ENCODE measurements at places on chromosomes 7 and 10. TPM values are rescaled to one million over a fixed set of nuclear protein-coding genes. Genes with fewer than 3 reads are reported as not detected.

LGI1 gene
- not detected for total RNA-seq

TRIL gene
- total RNA-seq: 4.2 TPM

BICC1 gene
- 0.48 TPM for total RNA-seq

TASOR2 gene
- 76.4 TPM for total RNA-seq

GJC3 gene
- total RNA-seq: 0.19 TPM

GATA3 gene
- total RNA-seq: 0.29 TPM

CYP26C1 gene
- total RNA-seq: 2.5 TPM

AP5Z1 gene
- total RNA-seq: 58.1 TPM

MBL2 gene
- not detected for total RNA-seq

GNGT1 gene
- not detected for total RNA-seq

ELN gene
- total RNA-seq: 22.5 TPM

NEUROG3 gene
- total RNA-seq: not detected

GPR26 gene
- not detected for total RNA-seq

WIPF3 gene
- total RNA-seq: not detected

ZNF117 gene
- 32.7 TPM for total RNA-seq

NEURL1 gene
- 0.33 TPM for total RNA-seq

SLC18A2 gene
- total RNA-seq: not detected

TMEM176B gene
- total RNA-seq: not detected

TLX1 gene
- not detected for total RNA-seq

ZNF25 gene
- 7.1 TPM for total RNA-seq

CTAGE4 gene
- total RNA-seq: not detected

POLR3A gene
- 19.9 TPM for total RNA-seq

CNNM1 gene
- 0.10 TPM for total RNA-seq

GPR85 gene
- total RNA-seq: 2.8 TPM

CACNA2D1 gene
- 31.0 TPM for total RNA-seq

NT5C3A gene
- total RNA-seq: 16.0 TPM

ST7 gene
- 26.4 TPM for total RNA-seq

HGF gene
- total RNA-seq: 2.3 TPM

COL28A1 gene
- total RNA-seq: not detected

GARS1 gene
- total RNA-seq: 216 TPM

BMPER gene
- 0.65 TPM for total RNA-seq

ASZ1 gene
- total RNA-seq: not detected

SPDYE8 gene
- total RNA-seq: not detected

WNT8B gene
- not detected for total RNA-seq

GLI3 gene
- 3.6 TPM for total RNA-seq

TMEM248 gene
- 167 TPM for total RNA-seq

AMPH gene
- 0.10 TPM for total RNA-seq

NCAPG2 gene
- total RNA-seq: 14.0 TPM

ENO4 gene
- 0.33 TPM for total RNA-seq

PLEKHS1 gene
- total RNA-seq: under 0.01 TPM

POU6F2 gene
- not detected for total RNA-seq

SCART1 gene
- 1.3 TPM for total RNA-seq

CDK14 gene
- total RNA-seq: 13.6 TPM

C7orf33 gene
- total RNA-seq: not detected

CLIP2 gene
- 32.4 TPM for total RNA-seq

USP6NL gene
- total RNA-seq: 29.6 TPM

AKR1D1 gene
- total RNA-seq: not detected

JCAD gene
- 61.6 TPM for total RNA-seq

SPDYE6 gene
- total RNA-seq: 0.33 TPM

SLC13A1 gene
- not detected for total RNA-seq

CYP3A7 gene
- total RNA-seq: not detected

KCTD7 gene
- 6.7 TPM for total RNA-seq

NKX2-3 gene
- total RNA-seq: not detected

HOXA6 gene
- 4.0 TPM for total RNA-seq

ZNF33B gene
- total RNA-seq: 20.3 TPM

CHAT gene
- total RNA-seq: not detected

All from vein endothelial cell (primary cell).